ENCODE measurements at places on chromosomes 2 and 18. TPM values are rescaled to one million over a fixed set of nuclear protein-coding genes. Genes with fewer than 3 reads are reported as not detected.

SP5 gene
- total RNA-seq, result under 0.01 TPM

CCDC74B gene
- 2.9 TPM for total RNA-seq

SERPINB12 gene
- not detected for total RNA-seq

KYNU gene
- total RNA-seq, result not detected

SCN9A gene
- total RNA-seq, result 0.96 TPM

GCC2 gene
- total RNA-seq, result 24.8 TPM

PLB1 gene
- 0.33 TPM for total RNA-seq

ASB18 gene
- total RNA-seq, result not detected

AGXT gene
- not detected for total RNA-seq

AQP12B gene
- not detected for total RNA-seq

FZD7 gene
- 0.29 TPM for total RNA-seq

AQP4 gene
- not detected for total RNA-seq

SCTR gene
- not detected for total RNA-seq

GNAL gene
- 1.1 TPM for total RNA-seq

CNGA3 gene
- not detected for total RNA-seq

SEPTIN10 gene
- 70.9 TPM for total RNA-seq

UPP2 gene
- not detected for total RNA-seq

AP1S3 gene
- total RNA-seq, result 2.9 TPM

ITGB6 gene
- total RNA-seq, result under 0.01 TPM

DHRS9 gene
- total RNA-seq, result 3.7 TPM

TUBA4B gene
- total RNA-seq, result not detected

LHCGR gene
- not detected for total RNA-seq

GPR155 gene
- 1.4 TPM for total RNA-seq

SPR gene
- 40.2 TPM for total RNA-seq

RRM2 gene
- total RNA-seq, result 59.2 TPM

REG3A gene
- not detected for total RNA-seq

RTP5 gene
- total RNA-seq, result not detected

NETO1 gene
- total RNA-seq, result not detected

SERPINB13 gene
- not detected for total RNA-seq

ABCG8 gene
- not detected for total RNA-seq

EVA1A gene
- total RNA-seq, result 41.2 TPM

LINC00305 gene
- total RNA-seq, result not detected

FARP2 gene
- total RNA-seq, result 60.7 TPM

LIMS2 gene
- 19.6 TPM for total RNA-seq

C2orf72 gene
- total RNA-seq, result not detected

STARD6 gene
- total RNA-seq, result 0.33 TPM

DTYMK gene
- 37.2 TPM for total RNA-seq

ADD2 gene
- total RNA-seq, result 1.3 TPM

PTPRM gene
- 123 TPM for total RNA-seq

IL1RL1 gene
- 31.0 TPM for total RNA-seq

IFT172 gene
- 15.0 TPM for total RNA-seq
